ENCODE measurements at places on chromosomes 3 and 15.

DNA sequence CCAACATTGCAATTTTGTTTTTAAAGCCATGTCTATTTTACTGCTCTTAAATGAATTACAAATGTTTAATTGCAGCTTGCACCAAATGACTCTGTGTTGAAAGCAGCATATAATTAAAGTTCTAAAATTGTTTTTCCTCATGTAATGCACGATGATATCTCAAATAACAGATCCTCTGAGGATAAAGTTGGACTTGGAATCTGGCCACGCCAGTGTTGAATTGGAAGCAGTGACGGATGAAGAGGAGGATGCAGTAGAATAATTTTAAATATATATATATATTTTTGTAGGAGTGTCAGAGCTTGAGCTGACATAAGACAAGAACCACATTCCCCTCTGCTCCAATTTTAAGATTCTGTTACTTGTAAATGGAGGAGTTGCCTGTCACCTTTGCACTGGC is 406.6 kb upstream of the DPPA4 start:
- no peak for DNase-seq

GRCh38 chr15:63294359-63294758 is 17.0 kb downstream of the APH1B start:
- no peak for DNase-seq

- no peak for DNase-seq
Measured at GRCh38 chr15:48061605-48062004, 59.2 kb upstream of the SLC24A5 start.

- no peak for DNase-seq
Measured at GRCh38 chr3:71057526-71057894, 526.0 kb downstream of the FOXP1 start.

DNA sequence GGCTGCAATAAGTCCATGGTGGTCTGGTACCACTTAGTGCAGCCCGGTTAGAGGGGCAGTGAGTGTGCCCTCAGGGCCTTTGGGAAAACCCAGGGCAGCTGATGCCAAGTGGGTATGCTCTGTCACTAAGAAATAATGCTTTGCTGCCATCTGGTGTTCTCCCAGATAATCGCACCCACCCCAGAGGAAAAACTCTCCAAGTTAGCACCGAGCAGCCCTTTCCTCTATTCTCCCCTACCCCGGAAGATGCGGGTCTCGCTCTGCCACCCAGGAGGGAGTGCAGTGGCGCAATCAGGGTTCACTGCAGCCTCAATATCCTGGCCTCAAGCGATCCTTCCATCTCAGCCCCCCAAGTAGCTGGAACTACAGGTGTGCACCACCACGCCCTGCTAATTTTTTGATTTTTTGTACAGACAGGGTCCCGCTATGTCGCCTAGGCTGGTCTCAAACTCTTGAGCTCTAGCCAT is 21.3 kb upstream of the DAPK2 start:
- peak; percentile 70 for DNase-seq

DNA sequence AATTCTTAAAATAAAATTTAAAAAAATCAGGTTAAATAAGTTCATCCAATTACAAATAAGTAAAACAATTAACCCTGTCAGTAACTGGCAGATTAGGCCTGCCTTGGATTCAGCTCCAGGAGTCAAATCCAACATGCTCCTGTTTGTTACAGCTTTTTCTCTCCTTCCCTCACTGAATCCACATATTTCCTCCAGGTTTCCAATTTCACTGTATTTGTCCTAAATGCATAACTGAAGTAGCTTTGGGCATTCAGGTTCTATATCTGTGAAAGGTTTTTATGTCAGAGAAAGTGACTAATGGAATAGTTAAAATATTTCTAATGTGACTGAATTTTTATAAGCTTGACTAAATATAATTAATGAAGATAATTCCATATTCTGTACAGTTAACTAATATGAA is 79.7 kb downstream of the IFT80 start:
- DNase-seq = no peak

GRCh38 chr3:104176706-104177105 is 1190.0 kb upstream of the ALCAM start:
- DNase-seq = no peak

All from stimulated activated CD4-positive, alpha-beta T cell treated with anti-CD3 and anti-CD28 coated beads, Interleukin-2, amount 100 ng/mL, for 24 hours (primary cell).